ENCODE measurements at places on chromosomes 4 and X.
A peak's percentile ranks its signal among the peaks of the same experiment; 100 is the strongest.

GRCh38 chr4:147418226-147418625 is 62.7 kb upstream of the EDNRA start:
- no peak for DNase-seq

DNA sequence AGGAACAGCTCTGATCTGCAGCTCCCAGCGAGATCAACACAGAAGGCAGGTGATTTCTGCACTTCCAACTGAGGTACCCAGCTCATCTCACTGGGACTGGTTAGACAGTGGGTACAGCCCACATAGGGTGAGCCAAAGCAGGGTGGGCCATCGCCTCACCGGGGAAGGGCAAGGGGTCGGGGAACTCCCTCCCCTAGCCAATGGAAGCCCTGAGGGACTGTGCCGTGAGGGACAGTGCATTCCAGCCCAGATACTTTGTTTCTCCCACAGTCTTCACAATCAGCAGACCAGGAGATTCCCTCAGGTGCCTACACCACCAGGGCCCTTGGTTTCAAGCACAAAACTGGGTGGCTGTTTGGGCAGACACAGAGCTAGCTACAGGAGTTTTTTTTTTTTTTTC is 555.9 kb downstream of the BCOR start:
- no peak for DNase-seq

- no peak for DNase-seq
These were observed 82.4 kb upstream of the CLCN4 start for GRCh38 chrX:10074241-10074941.

GRCh38 chr4:112423591-112423990 is 92.4 kb downstream of the NEUROG2 start:
- no peak for DNase-seq

DNA sequence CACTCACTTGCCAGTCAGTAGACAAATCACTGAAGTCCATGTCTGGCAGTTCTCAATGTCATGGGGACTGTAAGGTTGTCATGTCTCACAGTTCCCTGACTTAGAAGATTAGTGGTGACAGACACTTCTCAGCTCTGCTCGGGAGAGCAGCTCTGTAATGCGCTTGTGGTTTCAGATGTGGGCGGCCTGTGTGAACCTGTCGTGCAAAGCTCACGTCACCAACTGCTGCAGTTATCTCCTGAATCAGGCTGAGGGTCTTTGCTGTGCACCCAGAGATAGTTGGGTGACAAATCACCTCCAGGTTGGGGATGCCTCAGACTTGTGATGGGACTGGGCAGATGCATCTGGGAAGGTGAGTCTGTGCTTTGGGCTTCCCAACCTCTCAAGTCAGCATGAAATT is at the start of gene IL9R:
IL9R (plus strand) TSS at position 261 of the 400 bp plus-strand sequence; CDS start at position 325, 64 bp downstream.
- DNase-seq, result no peak

DNA sequence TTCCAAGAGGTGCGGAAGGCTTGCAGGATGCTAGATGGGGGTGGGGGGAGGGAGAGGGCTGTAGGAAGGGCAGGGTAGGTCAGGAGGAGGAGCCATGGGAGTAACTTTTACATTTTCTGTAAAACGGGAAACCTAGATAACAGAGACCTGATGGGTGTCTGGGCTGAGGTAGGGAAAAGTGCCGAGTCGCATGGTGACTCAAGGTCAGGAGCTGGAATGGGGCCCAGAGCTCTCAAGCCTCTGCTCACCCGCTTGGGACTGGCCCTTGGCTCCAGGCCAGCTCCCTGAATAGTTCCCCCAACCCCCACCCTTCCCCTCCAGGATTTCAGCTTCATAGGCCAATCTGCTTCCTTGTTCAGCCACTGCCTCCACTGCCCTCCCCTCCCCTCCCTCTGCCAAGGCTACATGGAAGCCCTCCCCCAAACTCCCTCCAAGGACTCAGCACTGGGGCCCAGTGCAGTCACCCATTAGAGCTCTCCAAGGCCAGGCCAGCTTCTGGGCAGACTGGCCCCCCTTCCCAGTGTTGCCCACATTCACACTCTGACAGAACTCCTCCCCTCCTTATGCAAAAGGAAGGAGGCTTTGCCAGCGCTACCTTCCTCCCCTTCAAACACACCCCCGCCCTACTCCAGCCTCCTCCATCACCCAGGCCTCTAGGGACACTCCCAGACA is 43.6 kb downstream of the TSC22D3 start:
- DNase-seq, result peak; percentile 84

- no peak for DNase-seq
These were observed 21.2 kb upstream of the USP9X start for GRCh38 chrX:41064018-41064417.

Data from right lung (tissue), 10 donors.